ENCODE measurements at places on chromosomes 5 and 9.

DNA sequence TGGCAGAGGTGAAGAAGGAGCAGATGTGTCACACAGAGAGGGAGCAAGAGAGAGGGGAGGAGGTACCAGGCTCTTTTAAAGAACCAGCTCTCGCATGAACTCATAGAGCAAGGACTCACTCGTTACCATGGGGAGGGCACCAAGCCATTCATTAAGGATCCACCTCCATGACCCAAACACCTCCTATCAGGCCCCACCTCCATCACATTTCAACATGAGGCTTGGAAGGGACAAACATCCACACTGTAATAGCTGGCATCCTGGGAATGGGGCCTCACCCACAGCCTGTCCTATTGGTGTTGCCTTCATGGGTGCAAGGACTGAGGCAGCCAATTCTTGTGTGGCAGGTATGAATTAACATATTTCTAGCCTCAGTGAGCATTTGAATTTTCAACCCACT lies 11.6 kb upstream of the TNFAIP8 start:
- no peak for DNase-seq

GRCh38 chr9:121604654-121605053 lies 46.8 kb upstream of the DAB2IP start:
- no peak for DNase-seq

DNA sequence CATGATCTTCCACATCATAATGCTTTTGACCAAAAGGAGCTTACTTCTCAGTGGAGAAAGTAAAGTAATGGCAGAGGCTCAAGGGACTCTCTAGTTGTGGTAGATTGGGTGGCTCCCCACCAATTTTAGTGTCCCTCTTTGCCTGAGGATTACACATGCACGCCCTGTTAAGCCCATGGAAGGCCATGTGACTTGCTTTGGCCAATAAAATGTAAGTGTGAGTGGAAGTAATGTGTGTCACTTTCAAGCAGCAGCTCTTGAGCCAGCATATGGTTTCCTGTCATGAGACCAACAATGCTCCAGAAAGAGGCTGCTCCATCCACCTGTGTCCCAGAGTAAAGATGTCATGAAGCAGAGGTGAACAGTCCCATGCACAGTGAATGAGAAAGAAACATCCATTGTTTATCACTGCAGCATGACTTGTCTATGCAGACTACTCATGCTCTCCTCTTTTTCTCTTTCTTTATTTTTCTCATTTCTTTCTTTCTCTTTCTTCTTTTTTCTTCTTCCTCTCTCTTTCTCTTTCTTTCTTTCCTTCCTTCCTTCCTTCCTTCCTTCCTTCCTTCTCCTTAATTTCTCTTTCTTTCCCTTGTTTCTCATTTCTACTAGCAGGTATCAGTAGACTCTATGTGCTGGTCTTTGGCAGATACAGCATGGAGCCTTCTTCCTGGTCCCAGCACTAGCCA lies 57.3 kb upstream of the EGFLAM start:
- DNase-seq: no peak

DNA sequence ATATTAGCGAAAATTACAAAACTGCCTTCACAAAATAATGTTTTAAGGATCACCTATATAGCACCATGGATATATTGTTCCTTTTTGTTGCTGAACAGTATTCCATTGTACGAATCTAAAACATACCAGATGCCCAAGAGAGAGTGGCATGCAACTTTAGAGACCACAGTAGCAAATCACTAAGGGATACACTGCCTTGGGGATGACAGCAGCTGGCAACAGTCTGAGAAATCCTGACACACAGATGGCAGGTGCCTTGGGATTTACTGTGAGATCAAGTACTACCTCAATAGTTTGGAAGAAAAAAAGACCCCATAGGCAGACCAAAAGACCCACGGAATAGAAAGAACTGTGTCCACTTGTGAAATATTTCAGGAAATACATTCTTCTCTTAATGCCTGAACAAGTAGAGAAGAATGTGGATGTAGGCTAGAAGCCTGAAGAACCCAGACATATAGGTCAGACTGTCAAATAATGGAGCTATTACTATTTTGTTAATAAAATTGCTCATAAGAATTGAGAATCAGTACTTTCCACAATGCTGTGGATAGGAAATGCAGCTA lies 53.4 kb downstream of the PLPP1 start:
- no peak for DNase-seq

- DNase-seq: no peak
These were observed 57.8 kb upstream of the GLRX start for GRCh38 chr5:95880081-95880926.

- DNase-seq: no peak
These were observed 117.5 kb downstream of the VAV2 start for GRCh38 chr9:133874659-133875058.

DNA sequence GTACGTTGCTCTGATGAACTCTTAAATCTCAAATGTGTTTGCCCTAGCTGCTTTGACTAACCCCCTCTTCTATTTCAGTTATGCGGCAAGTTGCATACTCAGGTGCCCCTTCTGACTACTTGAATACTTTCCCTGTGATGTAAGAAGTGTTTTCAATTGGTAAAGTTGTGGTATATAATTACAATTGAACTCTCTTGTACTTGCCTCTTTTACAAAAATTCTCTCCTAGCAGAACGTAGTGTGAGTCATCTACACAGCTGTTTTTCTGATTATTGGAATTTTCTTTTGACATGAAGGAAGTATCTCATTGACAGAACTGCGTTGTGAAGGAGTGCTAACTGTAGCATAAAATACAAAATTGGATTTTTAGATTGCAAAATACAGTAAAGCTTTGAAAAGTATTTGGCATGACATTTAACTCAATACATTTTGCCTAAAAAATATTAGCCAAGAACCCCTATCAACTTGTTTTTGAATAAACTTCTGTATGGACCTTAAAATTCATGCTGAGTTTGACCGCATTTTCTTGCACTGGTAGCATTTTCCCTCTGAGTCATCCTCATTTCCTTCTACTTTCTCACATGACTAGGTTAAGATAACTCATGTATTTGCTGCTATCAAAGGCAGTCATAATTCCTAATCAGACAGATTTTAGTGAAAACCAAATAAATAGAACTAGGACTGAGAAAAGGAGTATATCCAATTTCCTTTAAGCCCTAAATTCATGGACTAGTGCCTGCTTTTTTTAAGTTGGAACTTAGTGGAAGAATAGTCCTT lies 6.3 kb downstream of the CRHBP start:
- DNase-seq: no peak

DNA sequence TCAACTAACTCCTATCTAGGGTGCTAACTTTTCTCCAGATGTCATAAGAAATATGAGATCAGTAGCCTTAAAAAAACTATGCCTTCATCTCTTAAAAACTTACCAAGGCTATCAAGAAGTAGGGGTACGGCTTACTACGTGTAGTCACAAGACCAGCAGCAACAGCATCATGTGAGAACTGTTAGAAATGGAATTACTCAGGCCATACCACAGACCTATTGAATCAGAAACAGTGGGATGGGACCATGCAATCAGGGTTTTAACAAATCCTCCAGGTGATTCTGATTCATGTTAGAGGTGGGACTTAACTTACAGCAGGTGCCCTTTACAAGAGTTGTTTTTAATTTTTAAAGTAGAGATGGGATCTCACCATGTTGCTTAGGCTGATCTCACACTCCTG lies 4.6 kb downstream of the IFNE start:
- DNase-seq: no peak

DNA sequence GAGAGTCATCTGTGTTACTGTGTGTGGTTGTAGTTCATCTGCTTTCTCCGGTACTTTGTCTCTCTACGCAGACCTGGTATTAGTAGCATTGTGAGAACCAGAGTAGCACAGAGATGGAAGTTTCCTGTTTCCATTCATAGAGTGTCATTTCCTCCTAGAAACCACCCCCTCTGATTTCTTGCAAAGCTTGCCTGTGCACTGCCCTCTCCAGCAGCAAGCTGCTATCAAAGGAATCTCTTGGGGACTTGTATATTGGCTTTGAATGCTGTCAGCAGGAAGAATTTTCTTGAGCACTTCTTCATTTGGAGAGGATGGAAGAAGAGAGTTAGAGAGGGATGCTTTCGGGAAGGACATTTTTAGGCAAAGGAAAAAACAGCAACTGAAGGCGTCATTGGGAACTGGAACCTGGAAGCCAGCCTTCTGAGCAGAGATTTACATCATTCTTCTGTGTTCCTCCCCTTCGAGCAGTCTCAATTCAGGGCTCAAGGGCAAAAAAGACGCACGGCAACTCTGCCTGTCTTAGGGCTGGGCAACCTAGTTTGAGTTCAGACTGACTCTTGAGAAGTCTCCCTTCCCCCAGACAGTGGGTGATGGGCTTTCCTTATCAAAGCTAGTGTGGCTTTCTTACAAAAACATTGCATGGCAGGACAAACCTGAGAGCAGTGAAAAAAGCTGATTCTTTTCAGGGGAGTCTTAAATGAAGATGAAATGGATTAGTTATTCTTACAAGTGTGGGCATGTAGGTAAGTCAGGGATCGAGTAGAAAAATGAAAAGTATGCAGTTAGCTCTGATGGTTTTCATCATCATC lies 226.3 kb downstream of the AOPEP start:
- DNase-seq: no peak

GRCh38 chr5:168162464-168162863 lies 129.0 kb upstream of the WWC1 start:
- no peak for DNase-seq

DNA sequence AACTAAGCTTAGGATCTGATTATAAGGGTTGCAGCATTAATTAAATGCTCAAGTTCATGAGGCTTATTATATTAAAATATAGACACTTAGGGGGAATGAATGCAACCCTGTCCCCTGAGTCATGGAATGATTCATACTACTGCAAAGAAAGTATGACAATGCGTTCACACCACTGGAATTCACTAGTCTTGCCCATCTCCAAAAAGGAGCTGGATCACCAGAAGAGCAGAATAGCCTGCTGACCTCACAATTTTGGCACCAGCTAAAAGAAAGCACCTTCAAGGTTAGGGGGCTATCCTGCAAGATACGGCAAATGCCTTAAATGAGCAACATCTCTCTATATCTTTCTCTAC lies 32.0 kb upstream of the TMED7 start:
- DNase-seq: no peak

DNA sequence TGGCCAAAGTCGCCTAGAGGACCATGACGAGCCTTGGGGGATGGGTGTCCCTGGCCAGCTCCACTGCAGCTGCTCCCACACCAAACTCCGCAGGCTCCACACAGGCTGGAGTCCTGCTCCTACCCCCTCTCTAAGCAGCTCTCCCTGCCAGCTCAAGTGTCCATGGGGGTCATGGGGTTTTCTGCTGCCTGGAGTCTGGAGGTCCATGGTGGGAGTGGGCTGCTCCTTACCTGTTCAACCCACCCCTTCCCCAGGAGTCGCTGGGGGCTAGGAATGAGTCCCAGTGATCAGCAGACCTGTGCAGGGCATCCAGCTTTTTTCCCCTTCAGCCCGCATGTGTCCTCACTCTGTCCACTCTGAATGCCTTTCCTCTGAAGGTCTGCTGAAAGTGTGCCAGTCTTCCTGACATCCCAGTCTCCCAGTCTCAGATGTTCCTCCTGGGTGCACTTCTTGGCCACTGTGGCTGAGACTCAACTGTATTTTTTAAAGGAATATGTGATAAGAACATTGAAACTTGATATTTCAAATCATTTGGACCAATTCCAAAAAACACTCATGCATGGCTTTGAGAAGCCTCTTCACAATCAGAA lies 261.3 kb upstream of the ANKH start:
- no peak for DNase-seq

DNA sequence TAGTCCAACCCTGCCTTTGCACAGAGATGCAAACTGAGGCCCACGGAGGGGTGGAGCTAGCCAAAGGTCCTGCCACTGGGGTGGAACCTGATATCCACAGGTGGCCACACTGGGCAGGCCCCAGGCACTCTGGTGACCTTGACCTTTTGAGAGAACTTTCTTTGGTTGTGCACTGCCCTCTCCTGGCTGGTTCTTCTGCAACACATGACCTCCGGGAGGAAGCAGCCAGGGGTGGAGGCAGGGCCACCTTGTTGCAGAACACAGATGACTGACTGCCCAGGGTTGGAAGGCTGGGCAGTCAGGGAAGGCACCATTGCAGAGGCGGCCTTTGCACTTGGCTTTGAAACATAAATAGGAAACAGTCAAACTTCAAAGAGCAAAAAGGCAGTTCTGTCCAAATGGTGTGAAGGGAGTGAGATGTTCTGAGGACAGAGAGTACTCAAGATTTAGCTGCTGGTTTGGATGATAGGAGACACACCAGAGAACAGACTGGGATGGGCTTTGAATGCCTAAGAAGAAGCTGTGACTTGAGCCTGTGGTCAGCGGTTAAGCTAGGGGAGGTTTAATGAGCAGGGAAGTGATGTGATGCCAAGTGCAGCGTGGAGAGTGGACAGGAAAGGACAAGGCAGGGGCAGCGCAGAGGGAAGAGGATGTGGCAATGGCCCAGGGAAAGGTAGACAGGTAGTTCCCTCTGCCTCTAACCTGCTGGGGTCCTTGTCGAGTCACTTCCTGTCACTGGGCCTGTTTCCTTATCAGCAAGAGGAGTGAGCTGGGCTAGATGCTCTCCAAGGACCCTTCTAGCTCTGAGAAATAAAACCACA lies 6.8 kb upstream of the TCOF1 start:
- DNase-seq: no peak

Data from stimulated activated CD8-positive, alpha-beta memory T cell treated with anti-CD3 and anti-CD28 coated beads, Interleukin-12 subunit alpha, Interleukin-12 subunit beta, amount 100 ng/mL, for 4 hours (primary cell).